GM19239 (cell line): ENCODE measurements at places on chromosomes 3 and 15.

DNA sequence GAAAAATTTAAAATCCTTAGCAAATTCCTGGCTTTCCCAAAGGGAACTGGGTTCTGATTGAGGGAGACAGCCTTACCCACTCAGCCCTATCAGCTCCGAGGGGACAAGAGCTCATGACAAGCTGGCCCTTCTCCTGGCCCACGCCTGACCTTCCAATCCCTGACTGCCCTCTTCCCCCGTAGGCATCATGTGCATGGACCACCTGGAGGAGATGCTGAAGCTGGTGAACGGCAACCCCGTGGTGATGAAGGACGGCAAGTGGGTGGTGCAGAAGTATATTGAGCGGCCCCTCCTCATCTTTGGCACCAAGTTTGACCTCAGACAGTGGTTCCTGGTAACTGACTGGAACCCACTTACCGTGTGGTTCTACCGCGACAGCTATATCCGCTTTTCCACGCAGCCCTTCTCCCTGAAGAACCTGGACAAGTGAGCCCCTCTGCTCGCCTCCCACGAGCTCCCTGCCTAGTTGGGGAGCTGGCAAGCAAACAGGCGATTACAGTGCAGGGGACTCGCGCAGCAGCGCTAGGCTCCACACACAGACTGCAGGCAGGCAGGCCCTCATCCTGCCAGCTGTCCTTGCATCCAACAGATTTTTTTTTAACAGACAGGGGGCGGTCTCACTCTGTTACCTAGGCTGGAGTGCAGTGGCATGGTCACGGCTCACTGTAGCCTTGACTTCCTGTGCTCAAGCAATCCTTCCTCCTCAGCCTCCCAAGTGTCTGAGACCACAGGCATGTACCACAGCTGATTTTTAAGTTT lies 16.8 kb downstream of the RPUSD3 start:
- DNase-seq: no peak

DNA sequence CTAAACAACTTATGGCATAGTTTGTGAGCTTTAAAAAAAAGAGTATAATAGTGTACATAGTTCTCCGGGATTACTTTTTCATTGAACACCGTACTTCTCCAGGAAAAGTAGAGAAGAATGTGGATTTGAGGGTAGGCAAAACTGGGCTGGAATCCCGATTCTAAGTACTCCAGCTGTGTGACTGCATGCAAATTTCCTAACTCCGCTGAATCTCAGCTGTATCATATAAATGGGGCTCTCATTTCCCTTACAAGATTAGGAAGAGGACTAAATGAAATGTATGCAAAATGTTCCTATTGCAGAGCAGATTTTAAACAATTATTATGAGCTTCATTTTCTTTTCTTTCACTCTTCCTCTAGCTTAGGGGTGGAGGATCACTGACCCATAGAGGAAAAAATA lies 70.3 kb upstream of the HERC1 start:
- DNase-seq: no peak

DNA sequence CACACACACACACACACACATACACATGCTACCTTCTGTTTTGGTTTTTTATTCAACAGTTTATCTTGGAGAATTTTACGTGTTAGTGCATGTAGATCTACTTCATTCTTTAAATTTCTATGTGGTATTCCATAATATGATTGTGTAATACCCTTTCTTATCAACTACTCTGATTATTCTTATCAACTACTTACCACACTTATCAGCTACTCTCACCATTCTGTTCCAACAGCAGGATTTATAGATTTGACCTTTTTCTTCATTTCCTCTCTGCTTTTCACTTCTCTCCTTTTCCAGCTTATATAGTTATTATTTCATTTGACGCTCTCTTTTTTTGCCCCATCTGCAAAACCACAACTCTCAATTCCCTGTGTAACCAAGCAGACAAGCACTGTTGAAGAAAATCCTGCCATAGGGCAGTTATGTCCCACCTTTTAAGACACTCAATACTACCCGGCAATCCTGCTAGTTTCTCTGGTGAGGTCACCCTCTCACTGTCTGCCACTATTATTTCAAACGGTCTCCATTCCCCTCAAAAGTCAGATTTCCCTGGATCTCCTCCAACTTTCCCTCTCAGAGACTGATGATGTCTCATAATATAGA lies 56.9 kb upstream of the SATB1 start:
- DNase-seq: no peak

- DNase-seq: no peak
These were observed 897 bp upstream of the TLE3 start for GRCh38 chr15:70098461-70099166.

DNA sequence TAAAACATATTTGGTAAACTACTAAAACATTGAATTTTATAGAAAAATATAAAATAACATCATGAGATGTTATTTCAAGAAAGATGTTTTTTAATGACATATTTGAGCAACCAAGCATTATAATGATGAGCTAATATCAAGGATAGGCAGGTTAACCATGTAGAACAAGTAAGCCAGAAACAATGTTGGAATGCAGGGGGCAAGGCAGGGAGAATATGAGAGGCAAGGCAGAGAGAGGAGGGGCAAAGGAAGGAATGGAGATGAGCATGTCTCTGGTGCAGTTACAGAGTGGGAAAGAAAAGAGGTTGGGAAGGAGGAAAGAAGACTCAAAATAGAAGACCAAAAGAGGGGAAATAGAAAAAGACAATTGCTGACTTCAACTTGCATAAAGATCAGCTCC lies 390.4 kb downstream of the MCTP2 start:
- no peak for DNase-seq

DNA sequence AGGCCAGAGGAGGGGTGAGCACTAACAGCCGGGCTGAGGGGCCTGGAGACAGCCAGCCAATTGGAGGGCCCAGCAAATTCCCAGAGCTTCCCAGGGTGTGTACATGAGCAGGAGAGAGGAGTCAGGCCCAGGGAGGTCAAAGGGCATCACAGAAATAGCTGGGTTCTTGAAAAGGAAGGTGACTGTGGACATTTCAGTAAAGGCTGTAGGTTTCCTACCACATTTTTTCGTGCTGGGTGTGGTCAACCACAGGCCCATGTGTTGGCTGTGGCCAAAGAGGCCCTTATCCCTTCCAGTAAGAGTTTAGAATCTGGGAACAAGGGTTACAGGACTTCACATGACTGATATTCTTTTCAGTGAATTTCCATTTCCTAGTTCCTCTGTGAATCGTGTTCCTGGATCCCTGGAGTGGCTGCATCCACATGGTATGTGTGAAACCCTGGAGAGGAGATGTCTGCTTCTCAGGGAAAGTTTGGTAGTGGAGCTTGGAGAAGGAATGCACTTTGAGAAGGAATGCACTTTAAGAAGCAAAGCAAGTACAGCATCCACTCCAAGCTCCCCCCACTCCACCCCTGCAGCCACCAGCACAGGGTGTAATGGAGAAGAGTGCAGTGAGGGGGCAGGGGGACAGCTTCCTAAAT lies 73.2 kb upstream of the HEG1 start:
- no peak for DNase-seq

- no peak for DNase-seq
These were observed 261.8 kb upstream of the IGF1R start for GRCh38 chr15:98386561-98386960.

DNA sequence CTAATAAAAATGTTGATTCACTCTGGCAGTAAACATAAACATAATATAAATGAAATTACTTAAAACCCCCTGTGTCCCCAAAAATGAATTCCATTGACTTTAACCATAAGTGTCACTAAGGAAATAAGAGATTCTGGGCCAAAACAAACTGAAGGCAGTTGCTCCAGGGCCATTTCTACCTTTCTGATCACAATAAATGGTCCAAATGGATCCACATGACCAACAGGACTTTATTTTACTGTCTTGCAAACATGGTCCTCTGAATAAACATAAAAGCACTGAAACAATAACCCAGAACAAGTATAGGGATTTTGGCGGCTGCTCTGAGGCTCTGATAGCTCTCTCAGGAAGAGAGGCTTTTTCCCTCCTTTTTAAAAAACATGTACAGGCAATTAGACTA lies 77.3 kb downstream of the ETFA start:
- DNase-seq: no peak

DNA sequence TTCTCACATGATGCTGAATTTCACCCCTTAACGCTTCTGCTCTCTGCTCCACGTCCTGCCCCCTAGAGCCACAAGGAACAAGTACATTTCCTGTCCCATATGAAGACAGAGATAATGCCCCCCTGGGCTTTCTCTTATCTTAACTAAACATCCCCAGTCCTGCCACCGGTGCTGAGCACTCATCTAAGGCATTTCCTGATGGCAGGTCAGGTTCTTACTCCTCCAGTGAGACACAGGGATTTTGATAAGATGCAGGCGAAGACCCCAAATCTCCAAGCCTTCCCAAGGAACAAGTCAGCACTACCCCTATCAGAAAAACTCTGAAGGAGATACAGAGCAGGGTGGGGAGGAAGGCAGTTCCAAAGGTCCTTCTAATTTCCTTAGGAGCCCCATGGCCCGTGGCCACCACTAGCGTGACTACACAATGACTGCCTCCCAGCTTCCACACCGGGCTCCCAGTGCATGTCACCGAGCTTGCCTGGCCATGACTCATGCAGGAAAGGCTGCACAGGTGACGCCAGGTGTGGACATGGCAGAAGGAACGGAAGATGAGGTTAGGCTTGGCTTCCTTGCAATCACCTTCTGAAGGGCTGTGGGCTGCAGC lies 152.9 kb downstream of the XXYLT1 start:
- DNase-seq: no peak

DNA sequence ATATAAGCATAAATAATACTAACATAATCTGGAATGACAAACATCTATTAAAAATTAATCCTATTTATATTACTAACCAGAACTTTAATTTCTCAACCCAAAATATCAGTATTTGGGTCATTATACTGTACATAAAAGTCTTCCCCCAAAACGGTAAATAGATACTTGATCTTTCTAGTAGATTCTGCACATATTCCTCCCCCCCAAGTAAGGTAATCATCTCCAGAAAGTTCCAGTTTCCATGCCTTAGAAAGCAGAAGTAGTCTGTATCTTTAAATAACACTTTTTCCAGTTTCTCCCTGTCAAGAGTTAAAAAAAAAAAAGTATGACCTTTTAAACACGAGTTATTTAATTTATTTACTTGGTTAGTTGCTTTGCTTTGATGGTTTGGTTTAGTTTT lies 150.7 kb upstream of the MB21D2 start:
- DNase-seq: no peak

DNA sequence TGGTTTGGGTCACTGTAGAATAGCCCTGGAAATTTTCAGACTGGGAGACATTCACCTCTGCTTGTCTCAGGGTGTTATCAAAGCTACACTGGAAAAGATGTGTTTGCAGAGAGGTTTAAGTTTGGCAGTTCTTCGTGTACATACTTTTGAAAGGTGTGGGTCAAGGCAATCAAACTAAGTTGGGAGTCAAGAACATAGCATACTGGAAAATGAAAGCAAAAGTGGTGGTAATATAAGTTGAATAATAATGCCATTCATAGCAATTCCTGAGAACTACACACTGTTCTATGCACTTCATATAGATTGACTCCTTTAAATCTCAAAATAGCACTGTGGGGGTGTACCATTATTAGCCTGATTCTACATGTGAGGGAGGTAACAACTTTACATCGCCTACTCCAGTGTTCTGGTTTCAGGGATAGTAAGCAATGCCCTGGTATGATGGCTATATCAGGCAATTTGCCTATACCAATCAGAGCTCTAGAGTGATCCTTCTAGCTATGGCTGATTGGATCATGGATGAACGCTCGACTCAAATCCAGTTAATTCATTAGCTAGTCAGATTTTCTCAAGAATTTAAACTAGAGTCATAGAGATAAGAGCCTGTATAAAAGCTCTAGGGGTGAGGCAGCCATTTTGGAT lies 44.6 kb upstream of the RASGRP1 start:
- DNase-seq: no peak

DNA sequence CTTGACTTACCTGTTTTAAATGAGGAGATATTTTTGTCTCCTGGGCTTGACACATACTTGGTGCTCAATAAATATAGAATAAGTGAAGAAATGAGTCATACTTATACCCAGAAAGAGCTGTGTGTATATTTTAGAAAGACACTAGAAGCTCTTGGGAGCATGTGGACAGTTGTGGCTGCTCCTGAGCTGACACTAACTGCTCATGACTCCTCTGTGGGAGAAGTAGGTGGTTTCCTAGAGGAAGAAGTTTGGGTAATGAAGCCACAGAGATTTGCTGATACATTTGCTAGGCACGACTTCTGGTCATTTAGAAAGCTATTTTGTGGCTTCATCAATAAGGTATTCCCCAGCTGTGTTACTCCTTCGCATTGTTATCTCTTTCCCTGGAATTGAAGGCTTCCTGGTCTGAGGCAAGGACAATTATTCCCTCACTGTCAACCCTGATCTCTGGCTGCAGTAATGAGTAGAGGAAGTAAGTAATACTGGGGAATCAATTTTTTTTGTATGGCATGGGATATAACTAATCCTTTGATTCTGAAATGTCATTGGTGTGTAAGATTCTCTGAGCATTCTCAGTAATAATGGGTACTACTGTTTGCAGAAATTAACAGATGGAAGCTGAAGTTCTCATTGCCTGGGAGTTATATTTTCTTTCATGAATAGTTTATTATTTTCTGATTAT lies 79.6 kb upstream of the DCBLD2 start:
- peak; percentile 12 for DNase-seq

GRCh38 chr15:31091481-31091880 lies 10.0 kb downstream of the TRPM1 start:
- DNase-seq: no peak

GRCh38 chr15:70159001-70159712 lies 61.4 kb upstream of the TLE3 start:
- DNase-seq: no peak

DNA sequence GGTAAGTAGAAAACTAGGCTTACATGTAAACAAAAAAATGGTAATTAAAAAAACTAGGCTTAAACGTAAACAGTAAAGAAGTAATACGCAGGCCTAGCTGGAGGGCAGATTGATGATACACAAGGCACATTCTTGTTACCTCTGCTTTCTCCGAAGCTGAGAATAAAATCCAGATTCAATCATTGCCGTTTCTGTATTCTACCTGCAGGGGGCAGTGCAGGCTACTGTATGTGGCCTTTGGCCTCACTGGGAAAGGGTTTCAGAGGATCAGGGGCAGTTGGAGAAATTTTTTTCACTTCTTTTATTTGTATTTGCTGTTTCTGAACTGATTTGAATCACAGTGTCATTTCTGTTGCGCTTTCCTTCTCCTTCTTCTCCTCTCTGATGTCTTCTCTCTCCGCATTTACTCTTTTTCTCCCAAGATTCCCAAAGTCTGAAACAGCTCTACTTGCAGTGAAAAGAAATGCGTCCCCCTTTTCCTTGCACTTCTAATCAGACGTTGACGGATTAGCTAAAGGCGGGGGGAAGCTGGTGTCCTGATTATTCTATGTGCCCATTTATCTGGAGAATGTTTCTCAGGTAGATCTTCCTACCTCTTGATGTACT lies 67.1 kb upstream of the MCTP2 start:
- DNase-seq: peak; percentile 16

- no peak for DNase-seq
These were observed 25.2 kb downstream of the PLXNB1 start for GRCh38 chr3:48404440-48405342.
